Fibroblast of skin of right biceps (primary cell): ENCODE measurements at places on chromosomes 4 and X.

DNA sequence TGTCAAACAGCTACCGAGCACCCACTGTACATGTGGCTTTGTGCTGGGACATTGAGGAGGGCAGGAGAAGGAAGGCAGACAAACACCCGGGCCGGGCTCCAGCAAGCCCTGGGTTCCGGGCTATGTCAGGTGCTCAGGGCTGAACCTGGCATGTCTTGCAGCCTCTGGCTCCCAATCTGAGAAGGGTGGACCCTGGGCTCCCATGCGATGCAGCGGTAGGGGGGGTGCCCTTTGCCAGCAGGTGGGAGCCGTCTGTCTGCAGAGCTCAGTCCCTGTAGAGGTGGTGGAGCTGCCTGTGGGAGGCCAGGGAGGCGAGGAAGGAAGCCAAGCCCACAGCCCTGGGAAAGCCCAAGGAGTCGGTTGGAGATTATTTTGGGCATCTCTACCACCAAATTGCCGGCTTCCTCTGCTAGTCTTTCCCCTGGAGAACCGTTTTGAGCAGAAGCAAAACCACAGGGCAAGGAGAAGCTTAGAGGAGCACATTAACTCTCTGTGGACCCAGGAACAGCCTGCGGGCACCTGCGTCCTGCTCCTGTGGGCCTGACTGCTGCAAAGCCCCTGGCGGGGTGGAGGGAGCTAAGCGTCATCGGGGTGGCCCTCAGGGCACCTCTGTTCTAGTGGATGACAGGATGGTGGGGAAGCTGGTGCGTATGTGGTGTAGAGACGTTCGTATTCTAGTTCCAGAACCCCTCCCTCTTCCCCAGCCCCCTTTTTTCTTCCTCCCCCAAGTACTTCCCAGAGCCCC, 10.3 kb downstream of the CPZ start:
- no peak for DNase-seq

GRCh38 chrX:94178145-94178788, 504.3 kb downstream of the FAM133A start:
- DNase-seq, result peak; percentile 0

DNA sequence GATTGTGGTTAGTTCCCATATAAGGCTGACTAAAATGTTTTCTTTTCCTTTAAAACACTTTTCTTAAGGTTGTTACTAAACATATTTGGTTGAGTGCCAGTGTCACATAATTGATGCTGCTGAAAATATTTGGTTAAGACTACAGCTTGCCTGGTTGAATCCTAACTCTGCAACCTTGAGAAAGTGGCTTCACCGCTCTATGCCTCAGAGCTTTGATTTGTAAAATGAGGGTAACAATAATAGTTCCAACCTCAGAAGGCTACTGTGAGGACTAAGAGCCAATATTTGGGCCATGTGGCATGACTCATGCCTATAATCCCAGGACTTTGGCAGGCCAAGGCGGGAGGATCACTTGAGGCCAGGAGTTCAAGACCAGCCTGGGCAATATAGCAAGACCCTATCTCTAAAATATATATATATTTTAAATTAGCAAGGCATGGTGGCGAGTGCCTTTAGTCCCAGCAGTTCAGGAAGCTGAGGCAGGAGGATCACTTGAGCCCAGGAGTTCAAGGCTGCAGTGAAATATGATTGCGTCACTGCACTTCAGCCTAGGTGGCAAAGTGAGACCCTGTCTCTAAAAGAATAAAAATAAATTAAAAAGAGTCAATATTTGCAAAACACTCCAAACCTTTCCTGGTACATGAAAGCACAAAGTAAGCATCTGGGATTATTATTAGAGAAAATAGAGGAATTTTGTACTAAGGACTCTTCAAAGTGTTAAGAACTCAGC, 7.1 kb upstream of the NEIL3 start:
- peak; percentile 65 for DNase-seq

GRCh38 chr4:128334256-128334655, 46.6 kb upstream of the PGRMC2 start:
- no peak for DNase-seq

DNA sequence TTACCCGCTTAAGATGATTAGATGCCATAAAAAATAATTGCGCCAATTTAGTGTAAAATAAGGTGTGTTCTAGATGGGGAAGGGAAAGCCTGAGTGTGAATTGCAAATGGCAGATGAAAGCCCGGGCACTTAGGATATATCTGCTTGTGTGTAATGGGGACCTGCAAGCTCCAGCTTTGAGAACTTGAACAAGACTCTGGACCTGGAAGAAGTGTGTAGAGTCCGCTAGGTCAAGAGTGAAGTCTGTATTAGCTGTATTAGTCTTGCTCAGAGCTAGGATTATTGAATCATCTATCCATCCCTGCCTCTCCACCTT, 4.2 kb downstream of the NEUROG2 start:
- no peak for DNase-seq

DNA sequence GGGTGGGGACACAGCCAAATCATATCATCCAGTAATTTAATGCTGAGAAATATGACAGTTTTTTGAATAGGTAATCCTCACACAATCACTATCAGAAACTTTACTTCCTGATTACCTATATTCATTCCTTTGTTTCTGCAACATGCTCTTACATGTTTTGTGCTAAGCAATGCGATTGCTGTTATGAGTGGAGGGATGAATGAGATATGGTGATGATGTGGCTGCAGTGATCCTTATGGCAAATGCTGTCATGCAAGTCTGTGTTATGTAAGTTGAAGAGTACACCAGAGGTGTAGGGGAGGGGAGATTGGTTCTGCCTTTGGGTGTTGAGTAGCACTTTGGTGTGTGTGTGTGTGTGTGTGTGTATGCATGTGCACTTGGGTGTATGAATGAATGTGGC, 14.6 kb downstream of the HERC3 start:
- DNase-seq, result no peak
